Stimulated activated CD4-positive, alpha-beta T cell treated with anti-CD3 and anti-CD28 coated beads, Interleukin-2, amount 100 ng/mL, for 24 hours (primary cell): ENCODE measurements at places on chromosomes 4 and X.

- no peak for DNase-seq
Observed at GRCh38 chr4:85823295-85823694, 348.3 kb downstream of the ARHGAP24 start.

- DNase-seq = no peak
Observed at GRCh38 chr4:26384380-26385057, 63.7 kb downstream of the RBPJ start.

- no peak for DNase-seq
Observed at GRCh38 chr4:20416800-20417199, 165.1 kb downstream of the SLIT2 start.

DNA sequence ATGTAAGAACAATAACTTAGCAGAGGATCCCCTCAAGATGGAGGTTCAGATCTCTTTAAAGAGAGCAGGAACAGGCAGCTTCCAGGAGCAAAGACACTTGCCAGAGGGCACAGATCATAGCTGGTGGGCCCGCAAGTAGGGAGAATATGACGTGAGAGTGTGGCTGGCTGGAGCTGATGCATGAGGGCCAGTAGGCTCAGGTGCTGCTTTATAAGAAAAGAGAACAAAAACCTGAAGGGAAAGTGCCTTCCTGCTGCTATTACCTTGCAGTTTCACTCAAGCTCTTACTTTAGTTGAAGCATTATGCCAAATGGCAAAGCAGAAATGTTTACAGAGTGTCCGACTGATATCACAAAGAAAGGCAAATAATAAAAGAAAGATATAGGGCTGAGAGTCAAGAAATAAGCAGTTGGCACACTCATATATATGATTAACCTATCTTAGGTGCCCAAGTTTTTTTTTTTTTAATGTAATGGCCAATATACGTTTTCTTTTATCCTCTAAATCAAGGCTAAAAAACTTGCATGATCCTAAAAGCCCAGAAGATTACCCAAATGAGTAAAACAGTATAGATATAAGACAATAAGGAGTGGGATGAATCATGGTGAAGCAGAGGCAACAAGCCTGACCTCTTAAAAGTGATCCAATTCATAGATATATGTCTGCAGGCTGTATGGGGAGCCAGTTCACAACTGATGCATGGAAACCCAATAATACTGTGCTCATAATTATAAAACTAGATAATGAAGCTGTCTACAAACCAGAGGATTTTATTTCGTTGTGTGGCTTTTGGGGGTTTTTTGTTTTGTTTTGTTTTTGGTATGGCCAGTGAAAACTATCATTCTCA lies 12.6 kb downstream of the NR0B1 start:
- DNase-seq = no peak

GRCh38 chr4:153127760-153128494 lies 76.3 kb upstream of the TRIM2 start:
- DNase-seq = peak; percentile 91

GRCh38 chrX:20147561-20147960 lies 5.9 kb upstream of the EIF1AX start:
- DNase-seq = no peak

DNA sequence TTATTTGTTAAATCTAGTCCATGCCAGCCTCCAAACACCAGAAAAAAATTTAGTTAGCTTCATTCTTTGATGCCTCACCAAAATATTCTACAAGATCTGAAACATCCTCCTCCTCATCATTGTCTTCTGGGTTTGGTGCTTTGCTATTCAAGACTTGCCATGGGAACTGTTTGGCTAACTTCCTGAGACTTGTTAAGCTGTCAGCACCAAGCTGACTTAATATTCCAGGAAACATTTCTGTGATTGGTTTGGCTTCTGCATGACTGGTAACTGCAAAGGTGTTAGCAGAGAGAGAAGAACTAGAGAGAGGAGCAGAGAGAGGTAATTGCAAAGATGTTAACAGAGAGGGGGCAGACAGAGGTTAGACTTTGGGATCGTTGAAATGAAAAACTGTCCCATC lies 101.3 kb downstream of the PALLD start:
- DNase-seq = no peak

DNA sequence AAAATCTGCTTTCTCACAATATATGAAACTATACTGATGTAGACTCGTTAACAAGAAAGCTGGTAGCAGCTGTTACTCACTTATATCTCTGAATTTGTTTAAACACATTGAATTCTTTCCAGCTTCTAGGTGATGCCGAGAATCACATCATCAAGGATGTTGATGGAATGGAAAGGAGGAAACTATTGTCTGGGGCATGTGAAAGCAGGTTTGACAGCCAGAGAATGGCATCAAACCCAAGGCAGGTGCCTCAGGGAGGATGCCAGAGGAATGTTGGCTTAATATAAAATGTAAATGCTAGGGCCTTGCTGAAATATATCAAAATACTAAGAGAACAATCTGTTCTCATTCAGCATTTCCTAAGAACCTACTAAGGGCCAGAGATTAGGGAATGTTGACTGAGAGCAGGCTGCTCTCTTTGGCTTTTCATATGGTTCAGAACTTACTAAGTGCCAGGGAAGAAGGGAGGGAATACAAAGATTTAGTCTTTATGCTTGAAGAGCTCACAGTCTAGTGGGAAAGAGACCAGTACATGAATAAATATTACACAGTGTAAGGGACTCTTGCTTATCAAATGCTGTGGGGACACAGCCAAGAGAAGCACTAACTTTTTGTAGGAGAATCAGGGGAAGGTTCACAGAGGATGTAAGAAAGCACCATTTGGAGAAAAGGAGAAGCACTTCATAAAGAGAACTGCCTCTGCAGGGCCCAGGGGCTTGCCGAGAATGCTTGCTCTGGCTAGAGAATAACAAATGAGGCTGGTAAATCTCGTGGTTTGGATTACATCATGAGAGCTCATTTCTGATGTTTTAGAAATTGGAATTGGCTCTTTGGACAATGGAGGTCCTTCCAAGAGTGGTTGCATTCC lies 14.7 kb downstream of the SLIT2 start:
- no peak for DNase-seq

DNA sequence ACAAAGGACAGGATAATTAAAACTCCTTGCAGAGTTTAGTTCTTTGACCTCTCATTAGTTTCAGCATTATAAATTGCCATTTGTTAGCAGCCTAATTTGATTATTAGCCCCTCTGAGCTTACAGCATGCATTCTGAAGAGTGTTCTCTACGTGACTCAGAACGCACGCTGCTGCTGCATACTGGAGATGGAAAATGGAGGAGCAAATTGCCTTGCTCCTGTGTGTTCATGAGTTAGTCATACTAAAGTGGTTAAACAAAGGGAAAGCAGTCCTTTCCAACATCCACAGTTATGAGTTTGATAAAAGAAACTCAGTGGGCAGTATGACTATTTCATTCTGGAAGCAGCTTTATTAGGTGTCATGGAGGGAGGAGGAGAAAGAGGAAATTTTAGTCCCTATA lies 922.5 kb downstream of the RPA4 start:
- DNase-seq = no peak

- DNase-seq = no peak
Observed at GRCh38 chr4:26793735-26794134, 66.9 kb upstream of the STIM2 start.

DNA sequence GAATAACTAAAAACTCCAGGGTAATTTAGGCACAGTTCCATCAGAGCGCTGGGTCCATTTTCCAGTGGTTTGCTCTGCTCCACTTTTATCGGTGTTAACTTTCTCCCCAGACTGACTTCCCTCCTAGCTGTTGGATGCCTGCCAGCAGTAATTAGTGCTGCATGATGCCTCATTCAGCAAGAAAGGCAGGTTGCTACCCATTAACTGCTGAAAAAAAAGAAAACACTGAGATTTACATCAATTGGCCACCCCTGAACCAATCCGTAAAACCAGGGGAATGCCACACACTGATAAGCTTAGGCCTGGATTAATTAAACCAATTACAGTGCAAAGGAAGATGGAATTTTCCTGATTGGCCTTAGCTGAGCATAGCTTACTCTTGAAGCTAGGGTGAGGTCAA lies 182.4 kb upstream of the CXXC4 start:
- no peak for DNase-seq

GRCh38 chr4:76589872-76590797 lies 155.1 kb downstream of the SHROOM3 start:
- no peak for DNase-seq

DNA sequence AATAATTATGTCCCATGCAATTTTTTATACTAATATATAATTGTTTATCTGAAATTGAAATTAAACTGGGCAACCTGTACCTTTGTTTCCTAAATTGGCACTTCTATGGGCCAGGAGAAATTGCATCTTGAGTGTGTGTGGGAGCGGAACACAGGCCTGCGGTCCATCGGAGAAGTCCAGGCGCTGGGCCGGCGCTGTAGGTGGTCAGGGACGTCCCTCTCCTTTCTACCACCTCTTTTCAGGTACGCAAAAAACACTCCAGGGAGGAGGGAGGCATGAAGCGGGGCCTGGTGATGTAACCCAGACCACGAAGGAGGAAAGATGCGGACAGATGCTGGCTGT lies 717 bp downstream of the MGAT4D start:
- no peak for DNase-seq

DNA sequence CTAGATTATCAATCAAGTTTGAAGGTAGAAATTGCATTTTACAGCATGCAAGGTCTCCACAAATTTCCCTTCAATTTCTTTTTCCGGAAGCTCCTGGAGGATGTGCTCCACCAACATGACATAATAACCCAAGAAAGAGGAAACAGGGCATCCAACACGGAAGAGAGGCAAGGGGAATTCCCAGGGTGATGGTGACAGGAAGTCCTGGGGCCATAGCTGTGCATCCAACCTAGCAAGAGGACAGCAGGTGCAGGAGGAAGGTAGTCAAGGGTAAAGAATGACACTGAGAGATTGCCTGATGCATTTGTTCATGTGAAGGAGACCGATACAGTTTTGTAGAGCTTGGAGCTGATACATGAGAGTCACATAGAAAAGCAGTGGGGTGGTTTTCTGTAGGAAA lies 115.7 kb upstream of the LSM6 start:
- DNase-seq = no peak

DNA sequence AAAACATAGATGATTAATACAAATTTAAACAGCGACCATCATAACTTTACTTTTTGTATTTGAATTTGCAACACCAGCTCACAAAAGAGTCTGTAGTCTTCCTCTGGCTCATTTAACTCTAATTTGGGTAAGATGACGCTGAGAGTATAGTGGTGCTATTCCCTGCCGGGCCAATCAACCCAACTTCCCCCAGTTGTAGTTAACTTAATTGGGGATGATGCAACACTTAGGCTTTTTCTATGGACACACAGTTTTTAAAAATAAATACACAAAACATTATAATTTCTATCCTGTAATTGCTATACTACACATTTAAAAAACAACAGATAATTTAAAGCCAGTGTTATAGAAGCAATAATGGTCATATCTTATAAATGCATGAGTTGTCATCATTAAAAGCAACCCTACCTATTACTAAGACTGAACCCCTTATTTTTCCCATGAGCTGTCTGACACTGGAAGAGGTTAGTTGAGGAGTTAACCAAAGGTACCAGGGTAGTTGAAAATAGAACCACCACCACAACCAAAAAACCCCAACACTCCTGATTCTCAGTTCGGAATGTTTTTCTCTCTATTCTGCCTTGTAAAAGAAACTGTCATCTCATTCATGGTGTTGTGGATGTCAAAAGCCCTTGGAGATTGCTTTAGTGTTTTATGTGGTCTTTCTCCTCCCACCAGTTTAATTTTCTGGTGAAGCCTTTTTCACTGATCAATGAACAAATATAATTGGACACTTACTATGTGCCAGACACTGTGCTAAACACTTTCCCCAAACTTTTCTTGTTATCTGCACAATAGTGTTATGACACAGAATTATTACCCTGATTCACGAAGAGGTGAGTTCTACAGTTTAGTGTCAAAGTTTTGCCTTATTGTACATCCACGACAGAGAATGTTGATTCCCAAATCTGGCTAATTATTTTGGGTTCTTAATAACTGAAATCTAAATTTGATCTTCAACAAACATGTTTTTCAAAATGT lies 61.5 kb upstream of the RAPGEF2 start:
- no peak for DNase-seq

- DNase-seq = no peak
Observed at GRCh38 chr4:47615385-47615784, 130.3 kb downstream of the ATP10D start.

DNA sequence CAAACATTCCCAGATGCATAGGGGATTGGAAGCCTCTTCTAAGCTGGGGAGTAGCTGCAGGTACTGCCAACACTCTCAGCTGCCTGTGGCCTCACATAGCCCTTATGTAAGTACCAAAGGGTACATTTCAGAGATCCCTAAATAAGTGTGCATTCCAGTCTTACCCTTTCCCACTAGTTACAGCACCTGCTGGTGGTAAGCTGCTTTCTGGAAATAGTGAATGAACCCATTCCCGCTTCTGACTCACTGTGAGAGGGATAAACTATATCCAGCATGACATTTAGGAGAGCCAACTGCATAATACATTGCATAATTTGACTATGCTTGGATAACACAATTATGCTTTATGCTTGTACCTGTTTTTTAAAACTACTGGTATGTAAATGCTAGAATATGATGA lies 149.0 kb downstream of the FAM13A start:
- no peak for DNase-seq

DNA sequence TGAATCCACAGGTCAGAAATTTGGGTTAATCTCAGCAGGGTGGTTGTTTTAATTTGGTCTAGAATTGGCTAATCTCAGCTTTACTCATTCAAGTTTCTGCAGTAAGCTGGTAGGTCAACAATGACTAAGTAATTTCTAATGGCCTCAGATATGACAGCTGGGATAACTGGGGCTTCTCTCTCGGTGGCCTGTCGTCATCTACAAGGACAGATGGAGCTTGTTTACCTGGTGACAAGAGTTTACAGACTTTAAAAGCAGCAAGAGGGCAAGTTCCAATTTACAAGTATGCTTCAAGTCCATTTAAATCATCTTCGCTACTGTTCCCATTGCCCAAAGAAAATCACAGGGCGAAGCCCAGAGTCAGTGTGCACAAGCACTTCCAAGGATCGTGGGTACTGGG lies 453.9 kb downstream of the PDHA2 start:
- DNase-seq = no peak

- DNase-seq = peak; percentile 59
Observed at GRCh38 chrX:22192419-22193060, 80.2 kb upstream of the CBLL2 start.

GRCh38 chr4:40531636-40532023 lies 98.0 kb downstream of the RBM47 start:
- no peak for DNase-seq

DNA sequence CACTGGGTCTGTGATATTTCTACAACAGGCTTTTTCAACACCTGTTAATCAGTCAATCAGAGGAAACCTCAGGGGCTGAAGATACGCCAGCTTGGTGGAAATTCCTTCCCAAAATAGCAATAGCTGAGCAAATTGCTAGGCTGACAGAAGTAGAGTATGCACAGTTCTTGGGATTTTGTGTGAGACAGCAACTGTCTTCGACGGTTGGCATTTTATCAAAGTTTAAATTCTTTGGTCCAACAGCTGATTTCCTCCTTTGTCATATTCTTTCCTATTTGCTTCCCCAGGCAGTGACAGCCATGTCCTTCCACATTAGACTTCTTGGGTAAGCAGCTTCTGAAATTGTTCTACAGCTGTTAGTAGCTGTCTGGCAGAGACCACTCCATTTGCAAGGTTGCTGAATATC lies 8.0 kb upstream of the PALLD start:
- DNase-seq = no peak
